Skin of body (tissue), 3 donors: ENCODE measurements at places on chromosomes 3 and 15. TPM values are rescaled to one million over a fixed set of nuclear protein-coding genes. Genes with fewer than 3 reads are reported as not detected.

COLQ gene
- total RNA-seq = 3.7 TPM

DNA sequence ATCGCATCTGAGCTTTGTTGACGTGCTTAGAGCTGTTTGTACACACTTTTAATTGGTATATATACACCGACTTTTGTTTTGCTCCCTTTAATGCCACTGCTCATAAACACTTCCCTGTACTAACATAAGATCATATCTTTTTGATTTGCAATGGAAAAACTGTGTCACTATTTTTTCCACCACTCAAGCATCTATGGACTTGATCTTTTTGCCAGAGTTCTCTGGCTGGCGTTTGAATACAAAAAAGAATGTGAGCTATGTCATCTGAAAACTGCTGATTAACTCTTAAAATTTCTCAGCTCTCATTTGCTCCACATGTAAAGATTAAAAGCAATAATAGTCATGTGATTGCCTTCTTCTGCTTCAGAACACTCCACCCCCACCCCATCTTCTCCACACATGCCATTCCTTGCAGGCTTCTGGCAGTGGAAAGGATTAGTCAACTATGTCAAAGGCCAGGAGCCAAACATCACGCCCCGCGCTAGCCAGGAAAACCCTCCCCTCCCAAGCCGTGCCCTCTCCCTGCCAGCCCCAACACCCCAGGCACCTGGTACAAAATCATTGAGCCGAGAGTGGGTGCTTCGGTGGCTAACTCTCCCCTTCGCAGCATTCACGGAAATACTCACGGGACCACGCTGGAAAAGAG, 123.4 kb upstream of the MEF2A start:
- peak; percentile 97 for DNase-seq

- DNase-seq = no peak
Measured at GRCh38 chr15:79099692-79100091, 9.1 kb upstream of the RASGRF1 start.

GRCh38 chr15:58249646-58250312, 111.6 kb downstream of the AQP9 start:
- DNase-seq = no peak

GRCh38 chr3:186828340-186828739, 14.2 kb upstream of the ADIPOQ start:
- no peak for DNase-seq

GRCh38 chr3:47455806-47456452, 19.8 kb downstream of the SCAP start:
- no peak for DNase-seq

GOLGA6L10 gene
- 3.3 TPM for total RNA-seq

- no peak for DNase-seq
Measured at GRCh38 chr15:29138260-29138659, 131.4 kb downstream of the NSMCE3 start.

TIMMDC1 gene
- total RNA-seq = 31.2 TPM

DNA sequence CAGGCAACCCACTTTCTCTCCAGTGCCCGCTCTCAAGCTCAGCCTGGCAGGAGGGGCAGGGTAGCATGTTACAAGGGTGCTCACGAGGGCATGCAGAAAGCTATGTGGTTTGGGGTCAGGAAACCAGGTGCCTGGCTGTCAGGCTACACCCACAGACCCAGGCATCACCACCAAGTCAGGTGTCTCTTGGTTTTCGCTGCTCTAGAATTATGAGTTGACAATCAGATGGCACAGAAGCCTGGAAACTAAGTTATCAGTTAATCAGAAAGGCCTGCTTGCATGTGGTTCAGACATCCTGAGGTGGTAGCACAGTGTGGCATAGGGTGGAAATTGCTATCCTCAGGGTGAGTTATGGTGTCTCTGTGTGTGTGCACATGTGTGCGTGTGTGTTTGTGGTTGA, 16.2 kb upstream of the CCR9 start:
- DNase-seq = no peak

GRCh38 chr3:48548729-48549705, 7.6 kb downstream of the PFKFB4 start:
- DNase-seq = peak; percentile 22

DNA sequence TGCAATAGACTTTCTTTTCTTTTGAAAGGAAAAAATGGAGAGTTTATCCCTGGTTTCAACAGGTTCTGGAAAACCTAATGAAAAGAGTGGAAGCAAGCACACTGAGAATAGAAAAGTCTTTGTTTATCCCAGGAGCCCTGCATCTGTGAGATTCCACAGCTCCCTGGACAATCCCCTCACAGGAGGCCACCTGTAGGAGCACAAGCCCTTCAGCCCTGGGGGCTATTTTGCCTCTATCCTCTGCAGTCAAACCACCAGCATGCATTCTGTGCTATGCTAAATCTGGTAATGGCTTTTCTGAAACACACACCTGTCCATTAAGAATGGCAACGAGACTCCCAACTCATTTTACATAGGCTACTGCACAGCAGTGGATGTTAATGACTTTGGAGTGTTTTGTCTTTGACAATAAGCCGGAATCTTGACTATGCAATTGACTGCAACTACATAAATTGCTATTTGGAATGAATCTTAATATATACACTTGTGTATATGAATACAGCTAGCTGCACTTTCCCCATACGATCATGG, 369.4 kb downstream of the NR2F2 start:
- DNase-seq = no peak

SH2D7 gene
- not detected for total RNA-seq

C3orf85 gene
- not detected for total RNA-seq

- DNase-seq = no peak
Measured at GRCh38 chr3:128781164-128781563, 55.2 kb downstream of the RAB7A start.

EOMES gene
- 0.49 TPM for total RNA-seq

DNA sequence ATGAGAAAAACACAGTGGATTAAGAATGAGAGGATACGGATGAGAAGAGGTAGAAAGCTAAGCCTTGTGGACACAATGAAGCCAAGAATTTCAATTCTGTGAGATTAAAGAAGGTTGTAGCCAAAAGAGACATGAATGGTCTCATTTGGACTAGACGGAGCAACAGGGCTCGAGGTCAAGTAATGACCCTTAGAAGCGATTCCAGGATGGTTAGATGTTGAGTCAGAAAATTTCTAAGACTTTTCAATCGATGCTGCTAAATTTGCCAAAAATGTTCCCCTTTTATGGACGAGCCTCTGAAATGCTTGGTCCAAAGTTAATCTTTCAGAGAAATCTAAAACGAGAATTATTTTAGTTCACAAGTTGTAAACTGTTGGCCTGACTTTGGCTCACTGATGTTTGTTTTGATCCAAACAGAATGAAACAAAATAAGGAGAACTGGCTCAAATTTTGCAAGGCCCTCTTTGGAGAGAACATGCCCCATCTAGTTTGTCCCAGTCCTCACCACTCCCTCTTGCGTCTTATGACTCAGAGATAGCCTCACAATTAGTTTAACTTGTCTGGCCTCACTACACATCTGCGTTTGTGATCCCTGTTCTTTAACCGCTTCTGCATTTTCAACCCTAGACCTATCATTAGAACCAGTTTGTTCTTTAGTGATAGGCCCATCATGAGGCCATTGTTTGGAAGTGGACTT, 235.5 kb downstream of the PDZRN3 start:
- no peak for DNase-seq

POC1A gene
- 4.6 TPM for total RNA-seq

ECE2 gene
- total RNA-seq = not detected

- DNase-seq = no peak
Measured at GRCh38 chr3:124960105-124960504, 25.6 kb upstream of the MUC13 start.

DNA sequence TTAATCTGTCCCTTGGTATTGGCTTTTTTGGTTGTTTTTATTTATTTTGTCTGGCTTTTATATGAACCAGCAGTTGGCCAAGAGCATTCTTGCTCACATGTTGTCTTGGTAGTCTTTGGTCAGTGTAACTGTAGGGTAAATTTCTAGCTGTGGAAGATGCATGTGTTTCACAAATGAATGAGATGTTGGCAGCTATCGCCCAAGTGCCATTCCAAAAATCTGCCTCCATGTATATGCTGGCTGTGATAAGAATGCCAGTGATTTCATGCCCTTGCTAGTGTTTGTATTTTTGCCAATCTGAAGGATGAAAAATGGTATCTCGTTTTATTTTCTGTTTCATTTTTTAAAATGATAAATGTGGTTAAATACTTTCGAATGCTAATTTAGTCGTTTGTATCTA, 50.1 kb downstream of the TLNRD1 start:
- DNase-seq = no peak

LINGO1 gene
- total RNA-seq = 4.6 TPM

DNA sequence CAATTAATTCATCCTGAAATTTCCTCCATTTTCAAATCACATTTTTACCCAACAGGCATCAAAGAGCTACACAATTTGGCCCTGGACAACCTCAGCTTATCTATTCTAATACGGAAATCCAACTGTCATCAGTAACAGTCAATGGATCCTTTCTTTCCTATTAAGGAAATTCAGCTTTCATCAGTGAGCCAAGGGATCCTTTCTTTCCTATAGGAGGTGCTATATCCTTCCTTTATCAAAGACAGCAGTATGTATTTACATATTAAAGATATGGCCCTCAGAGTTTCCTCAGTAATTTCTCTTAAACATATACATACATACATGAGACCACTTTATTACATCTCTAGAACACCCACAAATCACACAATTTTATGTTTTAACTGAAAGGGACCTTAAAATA, 10.1 kb downstream of the DHX36 start:
- no peak for DNase-seq

UACA gene
- 105 TPM for total RNA-seq

GRCh38 chr3:5464649-5465048, 277.1 kb downstream of the EDEM1 start:
- DNase-seq = no peak

GRCh38 chr3:113212844-113213375, 1.6 kb downstream of the BOC start:
- DNase-seq = peak; percentile 29

GRCh38 chr3:115861166-115861733, 237.9 kb downstream of the GAP43 start:
- DNase-seq = no peak

CCDC9B gene
- total RNA-seq = 5.3 TPM
